ENCODE measurements at places on chromosomes 7 and 10. TPM values are rescaled to one million over a fixed set of nuclear protein-coding genes. Genes with fewer than 3 reads are reported as not detected.

DNA sequence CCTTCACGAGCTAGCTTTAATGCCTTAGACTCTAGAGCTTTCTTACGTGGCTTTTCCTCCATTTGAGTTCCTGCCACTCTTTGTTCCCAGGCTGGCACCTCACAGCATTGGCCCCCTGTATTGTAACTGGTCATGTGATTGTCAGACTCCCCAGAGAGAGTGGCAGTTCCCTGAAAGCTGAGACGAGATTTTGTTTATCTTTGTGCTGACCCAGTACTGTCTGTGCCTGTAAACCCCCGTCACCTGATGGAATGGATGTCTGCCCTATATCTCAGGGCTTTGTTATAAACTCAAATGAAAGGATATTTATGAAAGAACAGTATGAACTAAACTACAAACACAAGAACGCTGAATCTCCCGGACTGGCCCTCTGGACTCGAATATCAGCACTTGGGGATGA lies 13.0 kb downstream of the NOBOX start:
- no peaks in the 10 kb centered on the region for H3K27me3 ChIP-seq
- no peaks in the 10 kb centered on the region for H3K36me3 ChIP-seq
- H3K27ac ChIP-seq = no peak overlapping the region
- no peak overlapping the region for H3K4me3 ChIP-seq

- peaks cover 28% of the 10 kb centered on the region for H3K4me1 ChIP-seq
- peaks cover 5% of the 10 kb centered on the region for H3K27me3 ChIP-seq
- H3K4me3 ChIP-seq = no peak overlapping the region
- peak overlapping the region; percentile 73 for H3K27ac ChIP-seq
- DNase-seq = no peak
These were observed 114.2 kb downstream of the EGFR start for GRCh38 chr7:55132890-55133551.

- H3K4me1 ChIP-seq = peaks cover 8% of the 10 kb centered on the region
- no peak overlapping the region for H3K4me3 ChIP-seq
- peaks cover 2% of the 10 kb centered on the region for H3K27me3 ChIP-seq
- no peaks in the 10 kb centered on the region for H3K36me3 ChIP-seq
These were observed 225.0 kb upstream of the ZNF32 start for GRCh38 chr10:43873717-43874116.

DNA sequence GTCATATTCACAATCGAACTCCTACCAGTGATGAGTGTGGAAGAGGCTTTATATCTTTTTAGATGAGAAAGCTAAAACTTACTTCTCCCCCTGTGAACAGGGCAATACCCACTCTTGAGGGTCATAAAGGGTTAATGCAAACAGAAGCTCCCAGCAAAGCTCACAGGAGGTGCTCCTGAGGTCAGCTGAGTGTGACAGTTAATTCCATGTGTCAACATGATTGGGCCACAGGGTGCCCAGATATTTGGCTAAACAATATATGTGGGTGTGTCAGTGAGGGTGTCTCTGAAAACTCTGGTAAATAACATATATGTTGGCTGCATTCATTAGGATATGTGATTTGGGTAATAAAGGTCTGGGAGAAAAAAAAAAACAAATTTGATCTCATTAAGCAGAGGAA lies 86.0 kb downstream of the HIP1 start:
- no peaks in the 10 kb centered on the region for H3K36me3 ChIP-seq
- H3K27ac ChIP-seq = no peak overlapping the region
- H3K4me3 ChIP-seq = no peak overlapping the region
- peaks cover 36% of the 10 kb centered on the region for H3K4me1 ChIP-seq

- H3K4me1 ChIP-seq = no peaks in the 10 kb centered on the region
- H3K36me3 ChIP-seq = no peaks in the 10 kb centered on the region
- no peak for DNase-seq
These were observed 7.9 kb upstream of the CRTAC1 start for GRCh38 chr10:98038288-98038687.

GRCh38 chr7:13727751-13728150 lies 261.7 kb downstream of the ETV1 start:
- H3K4me1 ChIP-seq = no peaks in the 10 kb centered on the region
- no peaks in the 10 kb centered on the region for H3K27me3 ChIP-seq
- H3K4me3 ChIP-seq = no peak overlapping the region
- H3K36me3 ChIP-seq = no peaks in the 10 kb centered on the region
- no peak for DNase-seq

DNA sequence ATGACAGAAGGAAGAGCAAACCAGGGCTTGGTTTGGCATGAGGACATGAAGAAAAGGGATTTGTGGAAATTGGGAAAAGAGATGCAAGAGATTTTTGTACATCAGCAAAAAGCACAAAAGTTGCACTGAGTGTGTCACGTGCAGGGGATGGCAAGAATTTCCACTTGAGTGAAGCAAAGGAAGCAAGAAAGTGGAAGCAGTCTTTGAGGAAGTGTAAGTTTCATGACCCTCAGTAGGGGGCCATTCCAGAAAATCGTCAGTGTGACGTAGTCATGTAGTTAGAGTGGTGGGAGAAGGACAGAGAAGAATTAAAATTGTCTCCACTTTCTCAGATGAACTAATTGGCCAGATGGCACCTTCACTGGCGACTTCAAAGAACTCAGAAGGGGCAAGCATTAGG lies 123.3 kb upstream of the FZD1 start:
- H3K4me3 ChIP-seq = no peak overlapping the region
- H3K27ac ChIP-seq = no peak overlapping the region
- peaks cover 5% of the 10 kb centered on the region for H3K4me1 ChIP-seq

DNA sequence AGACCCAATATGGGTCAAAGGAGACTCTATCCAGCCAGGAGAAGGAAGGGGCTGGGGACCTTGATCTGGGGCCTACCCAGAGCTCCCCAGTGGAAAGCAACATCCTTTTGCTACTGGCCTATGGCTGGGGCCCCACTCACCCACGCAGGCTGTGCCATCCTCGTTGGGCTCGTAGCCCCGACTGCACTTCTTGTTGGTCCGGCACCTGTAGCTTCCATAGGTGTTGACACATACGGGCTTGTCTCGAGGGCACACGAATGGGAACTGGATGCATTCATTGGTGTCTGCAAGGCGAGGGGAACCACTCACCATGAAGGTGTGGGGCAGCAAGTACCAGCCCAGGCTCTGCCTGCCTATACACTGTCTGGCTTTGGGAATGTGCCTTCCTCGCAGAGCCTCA lies 30.5 kb downstream of the GOLGA7B start:
- DNase-seq = no peak
- no peak overlapping the region for H3K4me3 ChIP-seq
- no peaks in the 10 kb centered on the region for H3K4me1 ChIP-seq

DNA sequence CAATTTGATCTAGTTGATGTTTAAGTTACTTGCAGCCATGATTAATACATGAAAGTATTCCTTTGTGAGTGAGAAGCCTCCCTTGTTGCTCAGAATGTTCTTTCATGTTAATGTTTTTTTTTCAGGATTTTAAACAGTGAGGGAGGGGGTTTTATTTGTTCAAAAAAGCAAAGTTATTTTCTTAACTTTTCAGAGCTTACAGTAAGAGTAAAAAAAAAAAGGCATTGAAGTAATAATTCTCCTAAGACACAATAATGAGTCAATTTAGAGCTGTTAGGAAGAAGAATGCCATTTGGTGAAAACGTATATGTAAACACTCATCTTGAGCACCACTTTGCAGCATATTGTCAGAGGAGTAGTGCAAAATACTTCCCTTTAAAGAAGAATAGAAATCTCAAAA lies 105.8 kb downstream of the SEMA3A start:
- H3K4me1 ChIP-seq = peaks cover 9% of the 10 kb centered on the region
- H3K36me3 ChIP-seq = no peaks in the 10 kb centered on the region
- H3K27me3 ChIP-seq = no peaks in the 10 kb centered on the region
- H3K27ac ChIP-seq = no peak overlapping the region

DNA sequence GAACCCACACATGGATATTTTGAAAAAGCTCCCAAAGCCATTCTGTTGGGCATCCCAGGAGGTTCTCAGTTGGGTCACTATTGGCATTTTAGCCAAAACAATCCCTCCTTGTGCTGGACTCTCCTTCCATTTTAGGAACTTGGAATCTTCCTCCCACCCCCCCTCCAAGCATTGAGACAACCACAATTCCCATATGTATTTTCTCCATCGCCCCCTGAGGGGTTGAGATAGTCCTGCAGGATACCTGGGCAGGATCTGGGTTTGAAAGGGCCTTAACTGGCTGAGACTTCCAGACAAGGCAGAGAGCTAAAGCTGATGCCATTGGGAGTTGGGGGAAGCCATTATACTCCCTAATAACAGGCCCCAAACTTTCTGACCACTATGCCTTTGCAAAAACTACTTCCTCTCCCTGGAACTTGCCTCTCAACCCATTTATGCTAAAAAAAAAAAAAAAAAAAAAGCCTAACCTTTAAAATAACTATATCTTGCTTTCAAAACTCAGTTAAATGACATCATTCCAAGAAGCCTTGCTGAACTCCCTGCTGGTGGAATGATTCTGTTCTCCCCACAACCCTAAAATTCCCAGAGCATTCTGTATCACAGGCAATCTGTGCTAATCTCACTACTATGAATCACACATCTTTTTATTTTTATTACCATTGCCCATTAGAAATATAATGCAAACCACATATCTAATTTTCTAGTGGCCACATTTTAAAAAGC lies 77.5 kb upstream of the PDE1C start:
- no peak overlapping the region for H3K4me3 ChIP-seq
- no peak for DNase-seq
- H3K27ac ChIP-seq = no peak overlapping the region
- no peaks in the 10 kb centered on the region for H3K27me3 ChIP-seq
- H3K36me3 ChIP-seq = no peaks in the 10 kb centered on the region

DNA sequence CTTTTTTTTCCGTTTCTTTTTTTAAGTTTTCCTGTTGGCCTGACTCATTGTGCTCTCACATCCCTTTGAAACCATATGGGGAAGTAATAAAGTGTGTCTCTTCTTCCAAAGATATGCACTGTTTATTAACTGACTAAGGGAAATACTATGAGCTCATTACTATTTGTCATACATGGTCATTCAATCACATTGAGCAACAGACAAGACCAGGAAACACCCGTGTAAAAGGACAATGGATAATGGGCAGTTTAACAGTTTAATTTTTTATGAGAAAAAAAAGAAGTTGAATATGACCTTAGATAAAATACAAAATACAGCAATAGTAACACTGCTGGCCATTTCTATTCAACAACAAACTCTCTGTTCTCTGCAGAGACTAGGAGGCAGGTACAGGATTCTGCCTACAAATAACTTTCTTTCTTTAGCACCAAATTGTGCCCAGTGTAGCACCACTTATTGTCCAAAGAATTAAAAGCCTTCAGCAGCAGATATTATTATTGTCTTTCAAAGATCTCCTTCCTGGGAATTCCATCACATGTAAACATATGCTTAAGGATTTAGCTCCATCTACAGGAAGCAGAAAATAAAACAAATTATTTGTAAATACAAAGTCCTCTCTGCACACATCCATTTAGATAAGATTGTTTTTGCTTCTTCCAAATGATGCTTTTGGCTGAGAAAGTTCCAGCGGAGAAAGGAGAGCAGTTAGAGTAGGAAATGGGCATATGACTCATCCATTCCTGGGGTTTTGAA lies 55.0 kb upstream of the AKR1E2 start:
- no peaks in the 10 kb centered on the region for H3K36me3 ChIP-seq
- no peak overlapping the region for H3K27ac ChIP-seq
- DNase-seq = no peak
- H3K4me1 ChIP-seq = no peaks in the 10 kb centered on the region

DNA sequence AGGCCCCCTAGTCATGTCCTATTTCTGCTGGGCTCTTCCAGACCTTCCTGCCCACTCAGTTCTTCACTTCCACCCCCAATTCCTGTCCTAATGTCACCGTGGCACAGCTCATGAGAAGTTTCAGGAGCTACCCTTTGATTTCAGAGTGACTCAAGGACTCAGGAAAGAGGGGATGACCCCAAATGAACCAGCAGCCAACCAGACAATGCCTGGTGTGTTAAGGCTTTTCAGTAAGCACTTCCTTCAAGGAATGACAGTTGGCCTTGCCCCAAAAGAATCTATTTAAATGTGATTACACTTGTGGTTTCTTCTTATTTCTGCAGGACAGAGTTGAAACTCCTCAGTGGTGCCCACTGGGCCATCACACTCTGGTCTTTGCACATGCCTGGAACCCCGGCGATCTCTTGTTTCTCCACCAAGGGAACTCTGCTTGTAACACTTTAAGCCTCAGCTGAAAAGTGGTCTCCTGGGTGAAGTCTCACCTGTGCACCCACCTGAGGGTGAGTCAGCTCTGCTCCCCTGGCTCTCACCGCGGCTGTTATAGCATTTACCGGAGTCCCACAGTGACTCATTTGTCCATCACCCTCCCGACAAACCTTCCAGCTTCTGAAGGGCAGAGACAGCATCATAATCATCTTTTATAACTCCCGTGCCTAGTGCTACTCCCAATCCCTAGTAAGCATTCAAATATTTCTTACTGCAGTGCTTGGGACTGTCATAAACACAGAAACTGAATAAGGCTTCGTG lies 123.0 kb upstream of the SVIL start:
- no peak overlapping the region for H3K27ac ChIP-seq
- no peaks in the 10 kb centered on the region for H3K27me3 ChIP-seq
- H3K4me1 ChIP-seq = no peaks in the 10 kb centered on the region
- no peak for DNase-seq
- H3K36me3 ChIP-seq = no peaks in the 10 kb centered on the region

The TLL2 gene
- 0.26 TPM for total RNA-seq

The CYP2C18 gene
- total RNA-seq = not detected

The MAGI2 gene
- 4.4 TPM for total RNA-seq

The ARF5 gene
- total RNA-seq = 79.5 TPM

The POLR1F gene
- 13.6 TPM for total RNA-seq

The TMEM176A gene
- 84.6 TPM for total RNA-seq

Data from spleen (tissue), 13 donors.